Uterus (tissue), 4 donors: ENCODE measurements at places on chromosomes 5 and 9. TPM values are rescaled to one million over a fixed set of nuclear protein-coding genes. Genes with fewer than 3 reads are reported as not detected.

GRCh38 chr9:83440641-83441040, 97.6 kb downstream of the FRMD3 start:
- DNase-seq, result no peak

DNA sequence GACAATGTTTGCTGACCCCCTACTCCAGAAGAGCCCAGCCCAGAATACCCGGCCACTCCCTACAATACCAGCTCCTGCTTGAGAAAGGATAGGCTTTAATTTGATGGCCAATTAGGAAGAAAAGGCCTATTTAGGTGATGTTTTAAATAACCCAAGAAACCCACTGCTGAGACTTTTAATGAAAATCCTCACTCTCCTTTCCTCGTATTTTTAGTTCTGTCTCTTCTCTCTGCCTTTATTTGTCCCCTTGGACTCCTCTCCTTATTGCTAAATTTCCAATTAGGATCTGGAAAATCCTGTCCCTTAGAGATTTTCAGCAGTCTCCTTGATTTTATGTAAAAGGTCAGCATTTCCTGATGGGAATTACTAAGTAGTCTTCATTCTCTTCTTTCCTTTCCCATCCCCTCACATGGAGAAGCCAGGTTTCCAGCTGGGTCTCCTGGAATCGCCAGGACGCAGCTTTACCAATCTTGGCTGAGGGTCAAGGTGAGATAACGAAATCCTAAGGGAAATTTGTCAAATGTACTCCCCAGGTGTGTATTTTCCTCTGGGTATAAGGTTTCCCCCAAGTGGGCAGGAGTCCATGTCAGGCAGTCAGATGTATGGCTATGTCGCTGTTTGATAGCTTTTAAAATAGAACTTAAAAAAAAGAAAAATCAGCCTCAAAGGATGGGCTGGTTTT, 11.7 kb downstream of the STC2 start:
- no peak for DNase-seq

DNA sequence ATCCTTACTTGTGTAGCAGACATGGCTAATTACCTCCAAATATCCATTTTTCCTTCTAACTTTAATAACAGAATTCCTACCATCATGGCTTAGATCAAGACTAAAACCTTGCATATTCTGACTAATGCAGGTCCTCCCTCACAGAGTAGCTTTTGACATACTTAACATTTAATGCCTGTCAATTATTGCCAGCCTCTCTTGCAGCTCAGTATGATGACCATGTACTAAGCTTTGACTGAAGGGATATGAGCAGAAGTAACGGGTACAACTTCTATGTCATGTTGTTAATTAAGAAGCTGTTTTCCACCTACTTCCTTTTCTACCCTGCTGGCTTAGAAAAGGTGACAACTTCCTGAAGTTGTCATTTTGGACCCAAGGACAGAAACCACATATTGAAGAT, 533.4 kb downstream of the PSAT1 start:
- DNase-seq, result no peak

GRCh38 chr5:121500310-121500709, 351.4 kb upstream of the FTMT start:
- DNase-seq, result no peak

GRCh38 chr9:16628413-16628812, 242.1 kb downstream of the BNC2 start:
- DNase-seq, result no peak

GRCh38 chr5:42691413-42691937, 65.1 kb upstream of the CCDC152 start:
- DNase-seq, result peak; percentile 14

DNA sequence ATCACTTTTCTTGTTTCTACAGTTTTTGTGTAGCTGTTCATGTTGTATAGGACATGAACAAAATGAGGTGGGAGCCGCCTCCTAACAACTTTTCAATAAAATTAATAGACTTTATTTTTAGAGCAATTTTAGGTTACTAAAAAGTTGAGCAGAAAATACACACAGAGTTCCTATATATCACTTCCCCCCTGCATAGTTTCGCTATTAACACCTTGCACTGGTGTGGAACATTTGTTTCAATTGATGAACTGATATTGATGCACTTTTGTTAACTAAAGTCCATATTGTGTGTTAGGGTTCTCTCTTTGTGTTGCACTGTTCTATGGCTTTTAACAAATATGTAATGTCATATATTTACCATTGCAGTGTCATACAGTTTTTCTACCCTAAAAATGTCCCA, 47.8 kb upstream of the KCNN2 start:
- DNase-seq, result no peak

DNA sequence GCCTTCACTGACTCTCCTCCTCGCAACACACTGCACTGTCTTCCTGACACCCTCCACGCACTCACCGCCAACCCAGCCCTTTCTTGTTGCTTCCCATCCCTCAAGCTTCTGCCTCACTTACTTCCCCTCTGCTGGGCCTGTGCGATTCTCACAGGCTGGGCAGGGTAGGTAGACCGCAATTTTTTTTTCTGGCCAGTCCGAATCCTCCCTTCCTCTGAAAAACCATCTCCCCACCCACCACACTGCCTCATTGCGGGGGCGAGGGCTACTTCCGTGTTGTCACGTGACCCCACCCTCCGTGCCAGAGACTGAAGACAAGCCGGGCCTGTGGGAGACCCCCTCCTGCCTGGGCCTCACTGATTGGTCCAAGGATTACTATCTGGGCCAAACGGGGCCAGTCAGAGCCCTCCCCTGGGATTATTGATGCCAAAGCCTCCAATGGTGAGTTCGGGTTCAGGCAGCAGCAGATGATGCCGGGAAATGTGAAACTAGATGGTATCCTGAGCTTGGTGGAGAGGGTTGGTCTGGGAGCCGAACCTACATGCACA, 73.1 kb downstream of the STK10 start:
- DNase-seq, result no peak

GRCh38 chr5:55535199-55535905, 588 bp upstream of the PLPP1 start:
- no peak for DNase-seq

DNA sequence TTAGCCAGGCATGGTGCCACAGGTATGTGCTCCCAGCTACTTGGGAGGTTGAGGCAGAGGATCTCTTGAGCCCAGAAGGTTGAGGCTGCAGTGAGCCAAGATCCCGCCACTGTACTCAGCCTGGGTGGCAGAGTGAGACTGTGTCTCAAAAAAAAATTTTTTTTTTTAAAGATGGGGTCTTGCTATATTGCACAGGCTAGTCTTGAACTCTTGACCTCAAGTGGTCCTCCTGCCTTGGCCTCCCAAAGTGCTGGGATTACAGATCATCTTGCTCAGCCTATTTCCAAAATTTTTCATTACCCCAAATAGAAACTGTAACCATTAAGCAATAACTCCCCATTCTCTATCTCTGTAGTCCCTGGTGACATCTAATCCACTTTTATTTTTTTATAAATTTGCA, 4.4 kb upstream of the TBC1D13 start:
- DNase-seq, result no peak

DNA sequence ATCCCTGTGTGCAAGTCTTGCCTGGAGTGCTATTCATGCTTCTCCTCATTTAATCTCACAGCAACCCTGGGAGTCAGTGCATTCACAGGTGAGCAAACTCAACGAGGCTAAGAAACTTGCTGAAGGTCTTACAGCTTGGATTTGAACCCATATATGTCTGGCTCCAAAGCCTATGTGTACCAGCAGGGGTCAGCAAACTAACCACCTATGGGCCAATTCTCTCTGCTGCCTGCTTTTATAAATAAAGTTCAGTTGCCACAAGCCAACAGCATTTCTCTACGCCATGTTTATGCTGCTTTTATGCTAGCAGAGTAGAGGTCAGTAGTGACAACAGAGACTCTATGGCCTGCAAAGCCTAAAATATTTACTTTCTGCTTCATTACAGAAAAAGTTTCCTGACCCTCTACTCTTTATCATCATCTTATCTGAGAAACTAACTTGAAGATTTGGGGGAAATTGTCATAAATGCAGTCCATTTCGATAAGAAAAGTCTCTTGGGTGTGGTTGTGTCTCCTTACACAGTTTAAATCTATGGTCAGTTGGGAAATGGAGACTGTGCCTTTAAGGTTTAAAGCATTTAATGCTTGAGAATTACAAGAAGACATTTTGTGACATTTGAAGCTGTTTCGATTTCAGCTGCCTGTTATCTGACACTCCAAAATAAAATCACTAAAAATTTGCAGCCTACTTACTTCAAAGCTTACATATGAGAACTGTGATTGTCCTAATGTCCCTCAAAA, 137.7 kb downstream of the PRELID2 start:
- DNase-seq, result no peak

GRCh38 chr5:53392073-53392472, 88.4 kb upstream of the FST start:
- no peak for DNase-seq

DNA sequence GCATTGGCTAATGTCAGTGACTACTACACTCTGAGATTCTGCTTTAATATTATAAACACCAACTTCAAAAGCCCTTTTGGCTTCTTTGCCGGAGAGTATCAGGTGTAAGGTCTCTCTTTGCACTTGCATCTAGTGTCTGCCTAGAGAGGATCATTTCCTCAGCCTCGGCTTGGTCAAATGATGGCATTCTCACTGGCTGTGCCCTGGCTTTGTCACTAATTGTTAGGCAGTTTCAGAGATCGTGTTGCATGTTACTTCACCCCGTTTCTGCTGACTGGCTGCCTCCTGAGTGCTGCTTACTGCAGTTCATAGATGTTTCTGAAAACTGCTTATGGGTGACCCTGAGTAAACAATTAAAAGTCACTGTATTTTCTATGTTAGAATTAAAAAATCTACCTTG, 48.8 kb downstream of the SLC1A3 start:
- DNase-seq, result no peak

GRCh38 chr9:93380410-93381060, 71.0 kb upstream of the FAM120A start:
- no peak for DNase-seq

DNA sequence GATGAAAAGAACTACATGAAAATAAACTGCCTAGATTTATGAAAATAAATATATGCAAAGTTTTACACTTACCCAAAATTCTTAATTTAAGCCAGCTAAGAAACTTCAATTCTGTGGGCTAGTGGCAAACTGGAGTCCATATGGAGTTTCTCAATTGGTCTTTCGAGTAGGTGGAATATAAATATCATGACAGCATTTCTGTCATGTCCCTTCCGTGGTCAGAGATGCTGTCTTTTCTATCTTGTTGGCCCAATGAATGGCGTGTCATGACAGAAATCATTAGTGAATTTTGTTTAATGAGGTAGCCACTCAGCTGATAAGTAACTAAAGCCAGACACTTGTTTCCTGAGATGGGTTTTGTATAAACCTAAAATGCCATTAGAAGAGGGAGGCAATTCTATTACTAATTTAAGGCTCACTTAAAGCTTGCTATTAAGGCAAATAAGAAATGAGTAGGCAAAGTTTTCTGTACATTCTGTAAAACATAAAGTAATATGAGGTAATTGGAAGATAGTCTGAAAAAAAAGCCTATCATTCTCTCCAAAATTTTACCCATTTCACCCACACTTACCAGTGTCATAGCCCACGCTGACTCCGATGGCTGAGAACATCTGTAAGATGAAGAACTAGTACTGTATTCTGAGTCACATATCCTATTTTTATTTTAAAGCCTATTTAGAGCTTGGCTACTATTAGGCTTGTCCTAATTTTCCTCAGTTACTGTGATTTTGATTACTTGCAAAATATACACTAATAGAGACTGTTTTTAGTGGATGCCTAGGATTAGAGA, 419.3 kb upstream of the MEF2C start:
- DNase-seq, result no peak

DNA sequence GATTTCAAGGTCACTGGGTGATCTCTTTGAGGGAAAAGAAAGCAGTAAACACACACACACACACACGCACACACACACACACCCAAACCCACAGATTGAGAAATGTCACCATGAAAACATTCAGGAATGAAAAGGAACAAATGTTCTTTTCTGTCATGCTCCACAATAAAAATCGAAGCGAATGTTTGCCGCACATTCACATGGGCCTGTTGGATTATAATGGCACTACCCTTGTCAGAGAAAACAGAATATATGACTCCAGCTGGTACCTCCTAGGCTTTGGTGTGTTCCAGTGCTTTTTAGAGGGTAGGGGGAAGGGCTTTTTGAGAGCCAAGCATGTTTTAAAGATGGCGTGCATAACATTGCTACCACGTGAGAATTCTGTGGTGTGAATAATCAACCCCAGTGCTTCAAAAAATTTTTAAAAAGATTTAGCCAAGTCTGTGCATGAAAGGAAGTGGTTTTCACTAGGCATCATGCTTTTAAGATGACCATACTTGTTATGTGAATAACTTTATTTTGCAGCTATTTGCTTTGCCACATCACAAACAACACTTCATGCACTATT, 120.8 kb upstream of the ZNF608 start:
- no peak for DNase-seq

DNA sequence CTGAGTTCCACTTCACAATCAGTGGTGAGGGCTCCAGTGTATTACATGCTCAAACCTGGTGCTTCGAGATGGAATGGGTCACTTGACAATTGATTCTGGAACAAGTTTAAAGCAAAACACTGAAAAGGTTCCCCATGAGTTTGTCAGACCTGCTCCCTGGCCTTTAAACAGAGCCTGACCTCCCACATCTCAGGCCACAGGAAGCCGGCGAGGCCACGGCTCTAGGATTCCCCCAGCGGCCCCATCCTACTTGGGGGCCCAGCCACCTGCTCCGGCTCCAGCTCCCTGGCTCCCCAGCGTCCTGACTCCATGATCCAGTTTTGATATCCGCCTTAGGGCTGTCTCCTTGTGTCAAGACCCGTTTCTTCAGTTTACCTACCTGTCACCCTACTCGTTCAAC, 62.0 kb downstream of the TTLL11 start:
- DNase-seq, result no peak

DNA sequence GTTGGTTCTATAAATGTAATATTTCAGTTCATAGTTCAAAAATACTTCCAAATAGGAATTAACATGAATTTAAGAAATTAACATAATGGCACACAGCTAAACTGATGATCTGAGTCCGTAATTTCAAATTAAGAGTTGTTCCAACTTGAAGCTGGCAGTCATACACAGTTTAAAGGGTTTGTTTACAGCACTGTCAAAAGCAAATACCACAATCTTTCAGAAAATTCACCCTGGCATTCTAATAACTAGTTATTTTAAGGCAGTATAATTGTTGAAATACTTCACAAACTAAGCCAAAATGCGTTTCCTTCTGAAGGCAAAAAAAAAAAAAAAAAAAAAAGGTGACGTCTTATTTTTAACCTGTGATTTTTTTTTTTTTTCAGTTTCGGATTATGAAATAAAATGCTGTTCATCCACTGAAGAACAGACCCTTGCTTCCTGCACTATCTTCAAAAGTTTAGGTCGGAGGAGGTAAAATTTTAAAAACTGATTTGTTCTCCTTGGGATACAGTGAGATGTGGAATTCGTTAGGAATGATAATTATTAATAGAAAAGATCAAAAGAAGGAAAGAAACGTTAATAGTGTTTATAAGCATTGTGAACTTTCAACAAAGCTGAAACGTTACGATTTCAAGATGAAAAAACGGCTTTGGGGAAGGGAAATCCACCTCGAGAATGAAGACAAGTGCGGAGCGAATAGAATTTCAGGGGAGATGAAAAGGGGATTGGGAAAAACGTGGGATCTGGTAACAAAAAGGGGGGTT, 850 bp downstream of the IL6ST start:
- no peak for DNase-seq

The CTSV gene
- not detected for total RNA-seq

The CCNB1 gene
- total RNA-seq, result 13.6 TPM

The GNA14 gene
- total RNA-seq, result 23.6 TPM

The TRPM3 gene
- total RNA-seq, result 4.5 TPM

The GPR150 gene
- total RNA-seq, result not detected

The PCDHGA4 gene
- total RNA-seq, result 9.7 TPM

The FBLL1 gene
- total RNA-seq, result not detected
